ENCODE measurements at places on chromosomes 13 and 19.

DNA sequence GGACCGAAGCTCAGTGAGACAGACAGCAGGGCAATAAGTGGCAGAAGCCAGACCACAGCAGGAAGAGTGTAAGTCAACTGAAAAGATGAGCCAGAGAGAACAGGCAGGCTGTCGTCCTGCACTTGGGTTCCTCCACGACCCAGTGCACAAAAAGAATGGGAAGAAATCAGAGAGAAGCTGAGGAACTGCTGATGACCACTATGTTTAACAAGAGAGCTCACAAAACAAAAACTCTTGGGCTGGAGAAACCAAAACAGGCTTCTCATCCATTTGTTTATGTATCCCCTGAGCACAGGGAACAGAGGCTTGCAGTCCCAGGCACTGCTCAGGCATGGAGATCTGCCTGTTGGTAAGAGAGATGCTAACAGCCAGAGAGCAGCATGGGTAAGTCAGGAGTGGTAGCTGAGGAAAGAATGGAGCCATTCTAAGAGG lies 14.0 kb downstream of the AKAP8L start:
- DNase-seq: no peak

- DNase-seq: no peak
These were observed 8.8 kb downstream of the NDUFA11 start for GRCh38 chr19:5894704-5895349.

- DNase-seq: no peak
These were observed 49.9 kb downstream of the MBD3L2B start for GRCh38 chr19:6971366-6971765.

- no peak for DNase-seq
These were observed 9.1 kb upstream of the FKRP start for GRCh38 chr19:46736531-46737297.

DNA sequence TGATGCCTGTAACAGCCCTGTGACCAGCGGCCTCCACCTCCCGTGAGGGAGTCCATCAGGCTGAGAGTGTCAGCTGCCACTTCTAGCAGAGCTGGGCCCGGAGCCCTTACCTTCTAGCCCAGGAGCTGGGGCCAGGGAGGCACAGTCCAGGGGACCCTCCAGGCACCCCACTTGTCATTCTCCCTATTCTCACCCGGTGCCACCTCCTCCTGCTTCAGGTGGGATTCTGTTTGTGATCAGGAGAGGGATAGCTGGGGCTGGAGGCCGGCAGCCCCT lies 4.1 kb downstream of the RASA3 start:
- DNase-seq: no peak

- no peak for DNase-seq
These were observed 8.6 kb upstream of the C5AR2 start for GRCh38 chr19:47323409-47323808.
